Non-pigmented ciliary epithelial cell (primary cell): ENCODE measurements at places on chromosomes 7 and 10.

DNA sequence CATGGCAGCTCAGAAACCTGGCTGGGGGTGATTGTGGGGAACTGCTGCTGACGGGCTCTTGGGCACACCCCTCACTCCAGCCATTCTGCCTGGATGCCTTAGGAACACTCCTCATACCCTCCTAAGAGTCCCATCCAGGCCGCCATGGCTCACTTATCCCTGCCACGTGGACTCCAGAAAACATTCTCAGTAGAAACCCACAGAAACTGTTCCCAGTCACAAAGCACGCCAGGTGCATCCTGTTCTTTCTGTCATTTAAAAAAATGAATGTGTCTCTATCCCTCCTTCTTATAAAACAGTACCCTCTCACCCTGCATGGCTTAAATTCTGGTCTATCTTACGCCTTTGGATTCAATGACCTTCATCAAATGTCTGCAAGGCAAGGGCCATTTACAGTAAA is 177.7 kb downstream of the CUX1 start:
- no peak for DNase-seq

DNA sequence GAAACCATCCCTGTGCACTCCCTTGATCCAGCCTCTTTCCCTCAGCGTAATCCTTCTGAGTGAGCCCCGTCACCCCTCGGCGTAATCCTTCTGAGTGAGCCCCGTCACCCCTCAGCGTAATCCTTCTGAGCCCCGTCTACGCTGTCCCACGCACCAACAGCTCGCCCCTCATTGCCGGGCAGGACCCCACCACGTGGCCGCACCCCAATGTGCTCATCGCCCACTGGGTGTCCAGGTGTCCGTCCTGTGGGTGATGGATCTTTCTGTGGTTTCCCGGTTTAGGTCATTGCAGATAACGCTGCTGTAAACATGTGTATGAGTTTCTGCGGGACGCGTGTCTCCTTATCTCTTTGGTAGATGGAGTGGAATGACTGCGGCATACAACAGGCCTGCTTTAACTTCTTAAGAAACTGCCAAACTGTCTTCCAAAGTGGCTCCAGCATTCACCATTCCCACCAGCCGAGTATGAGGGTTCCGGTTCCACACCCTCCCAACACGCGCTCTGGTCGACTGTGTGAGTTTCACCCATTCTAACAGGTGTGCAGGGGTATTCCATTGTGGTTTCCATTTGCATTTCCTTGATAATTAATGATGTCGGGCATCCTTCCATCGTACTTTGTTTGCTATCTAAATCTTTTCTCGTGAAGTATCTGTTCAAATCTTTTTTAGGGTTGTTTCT is 42.1 kb upstream of the NKX6-2 start:
- DNase-seq = no peak

- no peak for DNase-seq
Observed at GRCh38 chr7:131889572-131890150, 333.2 kb upstream of the PODXL start.

- DNase-seq = no peak
Observed at GRCh38 chr10:3684891-3685290, 100.1 kb downstream of the KLF6 start.

DNA sequence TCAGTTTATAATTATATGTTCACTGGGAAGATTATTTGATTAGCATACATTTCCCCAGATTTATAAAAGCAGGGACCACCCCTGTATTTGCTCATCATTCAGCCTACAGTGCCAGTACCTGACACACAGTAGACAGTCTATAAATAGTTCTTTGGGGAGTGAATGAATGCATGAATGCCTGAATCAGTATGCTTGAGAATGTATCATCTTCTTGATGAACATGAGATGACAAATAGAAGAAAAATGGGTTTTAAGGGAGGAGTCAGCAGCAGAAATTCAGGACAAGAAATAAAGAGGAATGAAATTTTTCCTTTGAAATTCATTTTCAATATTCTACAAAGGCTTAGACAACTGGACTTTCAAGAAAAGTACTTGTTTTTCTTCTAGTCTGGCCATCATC is 295.8 kb upstream of the LRRTM3 start:
- DNase-seq = no peak

GRCh38 chr7:116327752-116328151 is 117.4 kb downstream of the TES start:
- peak; percentile 99 for DNase-seq

DNA sequence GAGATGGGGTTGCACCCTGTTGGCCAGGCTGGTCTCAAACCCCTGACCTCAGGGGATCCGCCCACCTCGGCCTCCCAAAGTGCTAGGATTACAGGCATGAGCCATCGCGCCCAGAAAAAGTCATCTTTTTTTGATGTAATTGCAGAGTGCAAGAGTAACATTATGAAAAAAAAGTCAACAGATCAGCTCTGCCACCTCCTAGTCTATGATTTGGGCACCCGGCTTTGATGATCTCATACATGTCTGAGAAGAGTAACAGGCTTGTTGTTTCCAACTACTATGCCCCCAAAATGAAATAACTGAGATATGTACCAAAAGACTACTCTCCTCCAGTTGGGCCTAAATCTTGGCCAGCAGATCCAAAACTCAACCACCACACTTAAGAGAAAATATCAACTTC is 40.8 kb downstream of the VOPP1 start:
- DNase-seq = no peak

DNA sequence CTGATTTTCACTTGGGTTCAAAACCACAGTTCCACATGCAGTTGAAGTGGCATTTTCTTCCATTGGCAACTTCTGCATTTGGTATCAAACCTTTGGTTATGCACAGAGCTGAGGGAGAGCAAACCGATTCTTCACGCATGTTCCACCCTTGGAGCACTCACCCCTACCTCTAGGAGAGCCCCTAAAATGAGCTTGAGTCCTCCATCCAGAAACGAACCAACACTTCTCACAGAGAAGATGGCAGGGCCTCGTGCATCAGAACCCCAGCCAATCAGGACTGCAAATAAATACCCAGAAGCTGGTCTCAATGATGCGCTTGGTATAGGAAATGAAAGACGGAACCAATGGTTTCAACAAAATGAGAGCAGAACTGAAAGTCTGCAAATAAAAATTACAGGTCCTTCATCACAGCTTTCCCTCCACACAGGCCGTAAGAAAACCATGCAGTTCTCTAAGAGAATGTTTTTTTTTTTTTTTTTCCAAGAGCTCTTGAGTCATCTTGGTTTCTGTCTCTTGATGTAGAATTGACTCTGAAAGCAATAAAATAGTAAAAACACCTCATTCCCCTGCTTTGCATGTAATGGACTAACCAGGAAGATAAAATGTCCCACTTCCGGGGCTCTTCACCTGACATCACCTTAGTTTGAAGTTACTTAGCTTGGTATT is 23.9 kb downstream of the KLF6 start:
- no peak for DNase-seq

DNA sequence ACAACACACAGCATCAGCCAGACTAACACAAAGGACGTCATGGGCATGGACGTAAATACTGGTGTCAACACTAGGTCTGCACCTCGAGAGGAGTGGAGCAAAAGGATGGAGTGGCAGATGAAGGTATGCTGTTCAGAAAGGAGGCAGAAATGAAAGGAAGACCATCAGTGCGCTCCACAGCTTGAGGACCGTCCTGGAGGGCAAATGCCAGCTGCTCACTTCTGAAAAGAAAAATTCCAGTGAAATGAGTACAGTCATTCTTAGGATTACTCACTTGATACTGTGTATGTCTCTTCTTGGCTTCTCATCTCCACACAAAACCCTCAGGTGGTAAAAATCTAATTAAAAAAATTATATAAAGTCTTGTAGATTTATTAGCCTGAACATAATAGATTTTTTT is 44.8 kb downstream of the EGFR start:
- no peak for DNase-seq

DNA sequence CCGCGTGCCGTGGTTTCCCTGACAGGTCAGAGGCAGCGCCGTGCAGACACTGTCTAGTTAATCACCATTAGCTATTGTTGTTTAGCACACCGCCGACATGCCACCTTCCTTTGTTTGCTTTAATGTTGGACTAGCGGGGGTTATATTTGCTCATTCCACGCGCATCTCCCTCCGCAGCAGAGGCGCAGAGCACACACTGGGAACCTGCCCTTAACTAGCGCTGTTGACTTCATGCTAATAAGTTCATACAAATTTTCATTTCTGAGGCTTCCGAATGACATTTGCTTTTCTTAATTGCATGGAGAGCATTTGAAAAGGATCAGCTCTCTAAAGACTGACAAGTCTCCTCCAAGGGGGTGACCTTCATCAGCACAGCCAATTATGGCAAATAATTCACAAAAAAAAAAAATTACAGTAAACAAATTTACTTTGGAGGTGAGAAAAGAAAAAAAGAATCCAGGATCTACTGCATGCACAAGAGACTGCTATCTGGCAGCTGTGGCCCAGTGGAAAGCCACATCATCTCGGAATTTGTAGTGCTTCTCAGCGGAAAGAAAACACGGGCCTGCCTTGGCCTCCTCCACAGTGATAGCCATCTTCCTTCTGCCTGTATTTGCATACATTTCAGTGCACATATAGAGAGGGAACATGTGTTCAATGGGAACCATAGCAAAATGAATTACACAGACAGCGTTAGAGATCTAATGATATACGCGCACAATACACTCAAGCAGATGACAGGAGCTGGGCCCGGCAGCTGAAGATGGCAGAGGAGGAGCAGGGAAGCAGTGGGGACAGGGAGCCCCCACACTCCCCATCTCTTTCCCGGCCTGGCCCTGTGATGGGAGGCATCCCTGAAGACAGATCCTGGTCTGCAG is 94.2 kb downstream of the EBF3 start:
- no peak for DNase-seq

- no peak for DNase-seq
Observed at GRCh38 chr7:144036302-144036885, 12.4 kb upstream of the OR2A5 start.

- DNase-seq = no peak
Observed at GRCh38 chr10:3067118-3067858, at the start of gene PFKP. Gene PFKP (plus strand): TSS chr10:3067548. CDS start chr10:3067596, 48 bp downstream.

DNA sequence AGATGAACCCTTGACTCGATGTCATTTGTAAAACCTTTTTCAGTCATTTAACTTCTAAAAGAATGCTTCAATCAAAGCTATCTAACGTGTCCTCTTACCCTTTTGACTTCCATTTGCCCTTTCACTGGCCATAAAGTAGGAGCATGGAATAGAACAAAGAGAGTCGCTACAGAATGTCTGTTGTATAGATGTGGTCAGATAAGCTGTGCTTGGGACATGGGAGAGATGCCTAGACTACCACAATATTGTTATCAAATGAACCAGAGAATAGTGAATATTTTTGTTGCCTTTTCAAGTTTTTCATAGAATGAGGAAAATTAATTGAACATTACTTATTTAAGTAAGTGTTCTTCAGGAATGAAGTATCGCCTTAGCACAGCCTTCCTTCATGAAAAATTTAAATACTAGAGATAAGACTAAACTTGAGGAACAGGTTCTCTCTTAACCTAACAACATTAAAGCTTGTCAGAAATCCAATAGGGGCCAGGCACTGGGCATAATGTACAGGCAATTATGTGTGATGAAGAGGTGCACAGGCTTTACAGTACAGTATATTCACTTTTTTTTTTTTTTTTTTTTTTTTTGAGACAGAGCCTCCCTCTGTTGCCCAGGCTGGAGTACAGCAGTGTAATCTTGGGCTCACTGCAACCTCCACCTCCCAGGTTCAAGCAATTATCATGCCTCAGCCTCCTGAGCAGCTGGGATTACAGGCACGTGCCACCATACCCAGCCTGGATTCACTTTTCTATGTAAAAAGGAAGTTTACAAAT is 7.5 kb upstream of the KMT2E start:
- DNase-seq = no peak

GRCh38 chr10:4201866-4202825 is 417.1 kb upstream of the KLF6 start:
- no peak for DNase-seq

DNA sequence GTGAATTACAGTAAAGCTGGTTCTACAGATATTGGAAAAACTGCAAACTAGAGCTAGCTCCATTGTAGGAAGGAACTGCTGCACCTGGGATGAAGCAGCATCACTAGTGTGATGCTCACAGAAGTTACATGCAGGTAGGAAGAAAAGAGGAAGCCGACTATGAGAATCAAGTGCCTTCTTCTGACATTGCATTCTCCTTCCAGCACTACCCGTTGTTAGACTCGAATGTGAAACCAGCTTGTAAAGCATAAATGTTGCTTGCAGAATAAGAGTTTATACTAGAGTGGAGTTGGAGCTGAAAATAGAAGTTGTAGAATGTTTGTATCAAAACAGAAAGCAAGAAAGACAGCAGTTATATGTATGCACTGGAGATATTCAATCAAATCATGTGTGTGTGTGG is 49.9 kb downstream of the TRIM24 start:
- no peak for DNase-seq

GRCh38 chr7:142280263-142280662 is 22.4 kb upstream of the PRSS58 start:
- no peak for DNase-seq

DNA sequence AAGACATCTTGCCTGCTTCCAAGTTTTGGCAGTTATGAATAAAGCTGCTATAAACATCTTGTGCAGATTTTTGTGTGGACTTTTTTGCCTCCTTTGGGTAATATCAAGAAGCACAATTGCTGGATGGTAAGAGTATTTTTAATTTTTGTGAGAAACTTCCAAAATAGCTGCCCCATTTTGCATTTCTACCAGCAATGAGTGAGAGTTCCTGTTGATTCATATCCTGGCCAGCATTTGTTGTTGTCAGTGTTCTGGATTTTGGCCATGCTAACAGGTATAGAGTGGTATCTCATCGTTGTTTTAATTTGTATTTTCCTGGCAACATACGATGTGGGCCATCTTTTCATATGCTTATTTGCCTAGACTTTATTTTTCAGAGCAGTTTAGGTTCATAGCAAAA is 53.9 kb downstream of the BTAF1 start:
- DNase-seq = no peak

DNA sequence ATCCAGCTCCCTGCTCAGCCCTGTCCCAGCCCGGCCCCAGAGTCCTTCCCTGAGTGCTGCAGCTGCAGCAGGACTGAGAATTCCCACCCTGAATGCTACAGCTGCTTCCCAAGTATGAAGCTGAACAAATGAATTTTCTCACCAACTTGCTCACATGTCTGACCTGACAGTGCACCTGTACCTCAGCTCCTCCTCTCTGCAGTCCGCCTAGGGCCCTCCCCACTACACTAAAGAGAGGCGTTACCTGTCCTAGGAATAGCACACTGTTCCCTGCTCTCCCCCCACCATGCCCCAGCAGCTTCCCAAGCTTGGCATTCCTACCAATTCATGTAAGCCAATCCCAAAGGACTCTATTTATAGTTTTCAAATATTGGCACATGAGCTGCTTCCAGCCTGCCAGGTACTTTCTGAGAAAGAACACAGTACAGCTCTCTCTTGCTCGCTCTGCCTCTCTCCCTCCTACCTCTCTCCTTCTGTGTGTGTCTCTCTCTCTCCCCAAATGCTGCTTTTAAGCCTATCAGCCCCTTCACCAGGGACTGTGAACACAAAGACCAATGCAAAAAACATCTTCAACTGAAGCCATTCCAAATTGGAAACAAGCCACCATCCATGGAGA is 400.1 kb downstream of the TNS3 start:
- DNase-seq = no peak

DNA sequence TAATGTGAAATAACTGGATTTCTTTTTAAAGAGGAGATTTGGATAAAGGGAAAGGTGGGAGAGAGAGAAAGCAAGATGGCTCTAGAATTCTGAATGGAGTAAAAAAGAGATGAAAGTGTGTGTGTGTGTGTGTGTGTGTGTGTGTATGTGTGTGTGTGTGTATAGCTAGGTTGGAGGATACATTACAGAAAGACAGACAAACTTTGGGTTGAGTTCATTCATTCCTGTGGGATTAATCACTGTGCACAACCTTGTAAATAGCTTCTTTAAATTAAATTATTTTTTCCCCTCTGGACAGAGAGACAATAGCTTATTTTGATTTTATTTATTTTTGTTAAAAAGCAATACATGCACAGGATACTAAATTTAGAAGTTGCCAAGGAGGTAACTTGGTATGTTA is 7.5 kb downstream of the ASB4 start:
- DNase-seq = no peak
